Stimulated activated CD4-positive, alpha-beta T cell treated with anti-CD3 and anti-CD28 coated beads, Interleukin-15, amount 100 ng/mL, for 1 hour (primary cell): ENCODE measurements at places on chromosomes 11 and 22.

DNA sequence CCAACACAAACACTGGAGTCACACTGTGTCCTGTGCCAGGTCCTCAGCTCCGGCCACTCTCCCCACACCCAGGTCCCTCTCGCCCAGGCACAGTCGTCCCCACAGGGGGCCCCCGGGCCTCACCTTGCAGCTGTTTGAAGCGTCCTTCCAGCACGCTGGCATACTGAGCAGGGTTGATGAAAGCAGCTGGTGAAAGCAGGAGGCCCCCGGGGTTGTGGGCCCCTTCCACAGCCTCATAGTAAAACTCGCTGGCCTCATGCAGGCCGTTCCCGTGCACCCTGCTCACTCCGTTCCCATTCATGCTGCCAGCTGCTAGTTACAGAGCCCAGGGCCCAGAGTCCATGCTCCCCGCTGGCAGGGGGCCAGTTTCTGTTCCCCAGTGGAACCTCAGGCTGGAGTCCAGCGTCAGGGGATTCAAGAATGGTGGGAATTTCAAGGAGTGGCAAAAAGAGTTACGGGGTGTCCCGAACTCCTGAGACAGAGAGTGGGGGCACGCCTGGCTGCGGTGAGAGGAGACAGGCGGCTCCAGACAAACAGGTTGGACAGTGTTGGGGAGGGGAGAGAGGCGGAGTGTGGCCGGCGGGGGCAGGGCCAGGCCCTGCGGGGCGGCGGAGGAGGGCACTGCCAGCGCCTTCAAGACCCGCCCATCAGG lies 10.6 kb downstream of the SPTBN2 start:
- DNase-seq: no peak

- no peak for DNase-seq
Measured at GRCh38 chr11:123429336-123429735, 733 bp upstream of the GRAMD1B start.

DNA sequence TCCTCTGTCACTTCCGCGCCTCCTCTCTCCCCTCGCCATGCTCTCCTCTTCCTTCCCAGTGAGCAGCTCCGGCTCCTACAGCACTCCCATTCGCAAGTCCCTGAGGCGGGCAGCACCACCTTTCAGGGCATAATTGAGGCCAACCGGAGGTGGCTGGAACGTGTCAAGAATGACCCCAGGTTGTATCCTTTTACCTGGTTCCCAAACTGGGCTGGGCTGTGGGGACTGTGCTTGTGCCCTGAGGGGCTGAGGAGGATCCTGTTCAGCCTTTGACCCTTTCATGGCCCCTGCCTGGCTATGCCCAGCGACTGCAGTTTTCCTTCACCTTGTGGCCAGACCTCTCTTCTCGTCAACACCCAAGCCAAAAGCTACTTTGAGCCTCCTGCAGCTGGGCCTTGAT lies 84.1 kb downstream of the CEP164 start:
- DNase-seq: no peak

DNA sequence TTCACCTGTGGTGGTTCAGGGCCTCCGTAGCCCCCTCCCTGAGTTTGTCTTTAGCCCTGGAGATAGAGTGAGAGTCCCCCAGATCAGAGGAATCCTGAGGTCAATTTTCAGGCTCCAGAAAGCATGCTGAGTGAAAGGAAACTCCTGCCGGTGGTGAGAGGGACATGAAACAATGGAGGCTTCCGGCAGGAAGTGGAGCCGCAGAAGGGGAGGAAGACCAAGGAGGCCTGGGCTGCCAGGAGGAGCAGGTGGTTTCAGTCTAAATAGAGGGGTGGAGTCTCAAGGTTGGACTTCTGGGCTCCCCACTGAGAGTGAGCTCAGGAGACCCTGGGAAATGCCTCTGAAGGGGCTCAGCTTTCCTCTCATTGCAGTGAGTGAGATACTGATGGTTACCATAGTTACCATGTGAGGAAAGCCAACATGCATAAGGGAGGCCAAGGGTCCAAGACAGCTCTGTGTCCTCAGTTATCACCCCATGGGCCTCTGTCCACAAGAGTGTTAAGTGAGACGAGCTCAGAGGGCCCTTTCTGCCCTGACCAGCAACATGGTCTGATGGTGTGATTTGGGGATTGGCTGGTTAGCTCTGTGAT lies 10.7 kb downstream of the SLCO2B1 start:
- DNase-seq: no peak

DNA sequence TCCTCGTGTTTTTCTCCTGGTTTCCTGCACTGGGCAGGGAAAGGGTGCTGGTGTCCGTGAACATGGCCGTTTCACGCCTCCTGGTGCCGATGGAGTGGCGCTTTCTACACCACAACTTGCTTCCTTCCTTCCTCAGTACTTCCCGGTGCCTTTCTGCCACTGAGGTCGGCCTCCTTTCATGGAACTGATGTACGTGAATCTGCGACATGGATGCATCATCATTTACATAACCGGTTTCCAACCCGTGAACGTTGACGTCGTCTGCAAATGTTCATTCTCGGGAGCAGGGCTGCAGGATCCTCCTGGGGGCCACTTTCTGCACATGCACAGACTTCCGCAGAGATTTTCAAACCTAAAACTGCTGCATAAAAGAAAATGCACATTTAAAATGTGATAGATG lies 474.4 kb downstream of the BRD1 start:
- DNase-seq: no peak

GRCh38 chr11:15204711-15205110 lies 90.0 kb downstream of the INSC start:
- no peak for DNase-seq

GRCh38 chr11:14413307-14414069 lies 54.5 kb upstream of the RRAS2 start:
- DNase-seq: no peak

DNA sequence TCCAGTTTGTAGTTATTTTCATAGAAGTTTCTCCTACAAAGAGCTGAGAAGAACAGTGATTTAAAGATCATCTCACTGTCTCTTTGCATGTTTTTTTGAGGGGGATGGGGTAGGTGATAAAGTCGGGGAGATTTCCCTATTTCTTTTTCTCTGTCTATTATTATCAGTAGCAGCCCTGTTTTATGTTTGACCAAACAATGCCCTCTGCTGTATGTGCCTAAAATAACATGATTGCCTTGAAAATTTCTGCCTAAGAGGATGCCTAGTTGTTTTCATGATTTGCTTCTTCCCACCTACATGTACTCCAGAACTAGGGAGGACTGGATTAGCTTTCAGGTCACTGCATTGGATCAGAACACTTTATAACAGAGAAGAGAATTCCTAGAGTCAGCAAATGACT lies 1330.2 kb downstream of the LRRC4C start:
- no peak for DNase-seq

- no peak for DNase-seq
Measured at GRCh38 chr22:19959587-19960490, 18.2 kb upstream of the TXNRD2 start.

DNA sequence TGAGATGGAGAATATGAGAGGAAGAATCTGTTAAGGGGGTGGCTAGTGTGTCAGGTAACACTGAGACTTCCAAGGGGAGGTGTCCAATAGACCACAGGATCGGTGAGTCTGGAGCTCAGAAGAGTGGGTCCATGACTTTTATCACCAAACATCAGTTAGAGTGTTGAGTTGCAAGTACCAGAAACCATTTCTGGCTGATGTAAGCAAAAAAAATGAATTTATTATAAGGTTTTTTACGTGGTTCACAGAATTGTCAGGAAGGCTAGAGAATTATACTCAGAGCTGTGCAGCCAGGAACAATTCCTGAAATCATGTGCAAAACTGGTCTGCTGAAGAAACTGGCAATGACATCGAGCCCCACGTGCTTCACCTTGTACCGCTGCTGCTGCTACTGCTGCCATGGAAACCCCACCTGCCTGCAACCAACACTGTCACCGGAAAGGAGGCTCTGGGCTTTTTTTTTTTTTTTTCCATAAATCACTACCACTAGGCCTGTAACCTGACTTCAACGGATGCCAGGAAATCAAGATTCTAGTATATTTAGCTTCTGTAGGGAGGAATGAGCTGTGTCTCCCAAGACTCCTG lies 16.6 kb upstream of the STK33 start:
- DNase-seq: no peak

DNA sequence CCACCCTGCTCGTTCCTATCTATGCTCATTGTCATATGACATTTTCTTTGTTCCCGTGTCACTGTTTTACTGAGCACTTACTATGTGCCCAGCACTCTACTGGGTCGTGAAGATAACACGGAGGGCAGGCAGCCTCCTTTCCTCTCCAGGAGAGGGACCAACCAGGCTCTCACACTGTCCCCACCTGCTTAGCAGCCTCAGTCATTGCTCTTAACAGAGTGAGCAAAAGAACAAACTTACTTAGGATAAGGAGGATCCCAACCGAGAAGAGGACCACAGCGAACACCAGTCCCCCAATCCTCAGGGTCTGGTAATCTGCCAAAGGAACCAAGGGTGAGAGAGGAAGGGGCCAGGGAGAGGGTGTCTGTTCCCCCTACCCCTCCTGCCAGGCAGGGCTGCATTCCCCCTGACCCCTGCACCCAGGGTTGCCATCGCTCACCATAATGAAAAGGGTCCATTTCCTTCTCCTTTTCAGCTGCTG lies 17.0 kb upstream of the FXYD2 start:
- no peak for DNase-seq

- no peak for DNase-seq
Measured at GRCh38 chr22:28222571-28222970, 303.5 kb upstream of the PITPNB start.

DNA sequence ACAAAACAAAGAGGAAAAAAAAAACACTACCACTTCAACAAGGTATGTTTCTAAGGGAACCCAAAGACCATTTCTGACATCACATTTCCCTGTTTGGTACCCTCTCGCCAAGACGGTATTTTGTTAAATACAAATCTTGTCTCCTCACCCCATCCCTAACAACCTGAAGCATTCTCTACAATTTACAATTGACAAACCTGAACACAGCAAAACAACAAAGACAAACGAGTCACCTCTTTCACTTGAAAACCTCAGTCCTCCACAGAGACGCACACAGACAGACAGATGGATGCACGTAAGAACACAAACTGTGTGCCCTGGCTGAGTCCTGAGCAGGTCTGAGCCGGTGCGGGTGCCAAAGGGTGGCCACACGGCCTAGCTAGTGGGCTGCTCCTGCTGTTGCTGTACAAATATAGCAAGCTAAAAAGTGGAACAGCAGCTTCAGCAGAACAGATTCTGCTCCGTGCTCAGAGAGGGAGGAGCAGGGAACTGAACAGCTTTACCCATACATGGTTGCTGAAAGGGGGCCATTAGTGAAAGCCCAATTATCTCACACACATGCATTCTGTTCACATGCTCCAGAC lies 28.5 kb downstream of the CELF1 start:
- no peak for DNase-seq

GRCh38 chr11:107268977-107269376 lies 188.6 kb downstream of the CWF19L2 start:
- no peak for DNase-seq

DNA sequence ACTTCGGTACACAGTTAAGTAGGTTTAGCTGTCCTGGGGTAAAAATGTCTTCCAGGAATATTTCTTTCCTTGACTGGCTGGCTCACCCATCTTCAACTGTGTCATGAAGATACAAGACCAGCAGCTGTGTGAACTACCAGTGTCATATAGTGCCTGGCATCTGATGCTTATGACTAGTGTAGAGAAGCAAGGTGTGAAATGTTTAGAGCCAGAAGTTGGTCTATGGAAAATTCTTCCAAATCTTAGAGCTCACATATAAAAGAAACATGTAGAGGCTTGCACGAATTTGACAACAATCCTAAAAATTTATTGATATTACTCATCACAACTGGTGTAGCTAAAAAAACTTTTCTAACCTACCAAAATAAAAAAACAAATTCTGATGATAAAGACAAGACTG lies 54.4 kb downstream of the ARL14EP start:
- no peak for DNase-seq

GRCh38 chr11:27886857-27887256 lies 186.6 kb upstream of the BDNF start:
- DNase-seq: no peak

DNA sequence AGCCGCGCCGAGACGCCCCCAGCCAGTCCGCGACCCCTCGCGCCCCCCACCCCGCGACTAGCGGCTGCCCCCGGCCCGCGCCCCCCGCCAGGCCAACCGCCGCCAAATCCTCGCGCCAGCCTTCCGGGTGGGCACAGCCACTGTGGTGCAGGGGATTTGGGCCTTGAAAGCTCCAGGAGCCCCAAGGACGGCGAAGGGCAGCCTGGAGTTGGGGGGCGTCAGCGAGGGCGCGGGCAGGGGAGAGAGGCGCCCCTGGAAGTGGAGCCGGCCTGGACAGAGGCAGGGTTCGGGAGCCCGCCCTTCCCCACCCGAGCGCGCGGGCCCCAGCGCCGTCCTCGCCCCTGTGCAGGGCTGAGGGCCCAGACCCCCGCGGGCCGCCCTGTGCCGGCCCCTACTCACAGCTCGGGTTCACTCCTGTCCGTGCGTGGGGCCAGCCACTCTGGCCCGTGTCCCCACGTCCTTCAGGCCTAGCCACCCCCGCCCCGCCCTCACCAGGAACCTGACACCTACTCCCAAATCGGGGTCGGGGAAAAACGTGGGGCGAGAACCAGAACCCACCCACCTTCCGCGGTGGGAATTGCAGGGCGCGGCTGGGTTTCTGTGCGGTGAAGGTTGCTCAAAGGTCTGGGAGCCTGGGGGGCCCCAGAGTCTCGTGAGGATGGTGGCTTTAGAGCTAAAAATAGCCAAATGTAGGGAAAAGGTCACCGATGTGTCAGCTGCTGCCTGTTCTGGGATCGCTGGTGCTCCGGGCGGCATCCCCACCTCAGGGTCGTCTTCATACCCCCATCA lies at the start of gene CPT1B:
TSS of gene CPT1B (minus strand) at position 441 of the 789 bp plus-strand sequence. CDS start 512 bp downstream, outside the sequence.
- DNase-seq: no peak

- DNase-seq: no peak
Measured at GRCh38 chr11:10325277-10326011, 20.6 kb downstream of the ADM start.
